ENCODE measurements at places on chromosomes 7 and 10.

- no peak for DNase-seq
Measured at GRCh38 chr7:29841926-29842701, 35.8 kb downstream of the WIPF3 start.

- DNase-seq: no peak
Measured at GRCh38 chr7:143271240-143271639, 8.0 kb downstream of the GSTK1 start.

DNA sequence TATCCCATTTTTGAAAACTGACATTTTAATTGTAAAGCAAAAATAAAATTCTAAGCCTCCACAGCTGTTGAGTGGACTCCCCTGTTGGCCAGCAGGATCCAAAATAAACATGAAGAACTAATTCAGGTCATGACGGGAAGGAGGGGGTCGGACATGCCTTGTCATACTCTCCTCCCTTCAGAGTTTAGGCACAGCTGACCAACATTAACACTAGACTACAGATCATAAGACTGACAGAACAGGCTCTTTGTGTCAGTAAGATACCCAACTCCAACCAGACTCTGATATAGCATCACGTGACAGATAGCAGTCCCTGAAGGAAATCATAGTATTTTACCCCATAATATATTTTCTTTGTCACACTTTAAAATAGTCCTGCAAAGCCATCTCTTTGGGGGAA lies 20.9 kb upstream of the ZNF12 start:
- no peak for DNase-seq

GRCh38 chr10:106991091-106991490 lies 173.4 kb downstream of the SORCS1 start:
- no peak for DNase-seq

DNA sequence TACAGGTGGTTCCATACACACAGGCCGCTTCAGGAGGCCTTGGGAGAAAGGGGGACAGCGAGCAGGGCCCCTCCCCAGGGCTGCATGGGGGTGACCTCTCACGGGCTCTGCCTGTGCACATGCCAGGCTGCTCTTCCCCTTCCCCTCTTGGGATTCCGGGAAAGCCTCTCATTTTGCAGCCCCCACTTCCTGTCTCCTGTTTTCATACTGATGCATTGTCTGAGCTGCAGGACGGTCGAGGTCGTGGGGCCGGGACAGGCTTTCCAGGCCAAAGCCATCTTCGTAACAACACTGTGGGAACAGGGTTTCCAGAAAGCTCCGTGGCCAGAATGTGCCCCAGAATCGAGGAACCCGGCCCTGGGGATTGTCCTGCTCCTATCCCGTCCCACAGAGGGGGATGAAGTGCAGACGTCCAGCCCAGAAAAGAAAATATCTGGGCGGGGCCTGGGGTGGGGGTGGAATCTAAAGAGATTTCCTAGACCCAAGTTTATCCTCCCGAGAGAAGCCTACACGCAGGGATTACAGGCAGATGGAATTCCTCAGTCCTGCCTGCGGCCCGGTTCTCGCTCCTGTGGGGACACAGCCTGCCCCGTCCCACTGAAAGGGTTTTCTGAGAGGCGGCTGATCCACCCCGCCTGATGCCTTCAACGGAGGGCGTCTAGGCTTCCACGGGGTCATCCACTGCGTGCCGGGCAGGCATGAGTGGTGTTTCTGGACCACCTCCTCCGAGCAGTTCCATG lies 29.5 kb upstream of the DNAAF5 start:
- no peak for DNase-seq

DNA sequence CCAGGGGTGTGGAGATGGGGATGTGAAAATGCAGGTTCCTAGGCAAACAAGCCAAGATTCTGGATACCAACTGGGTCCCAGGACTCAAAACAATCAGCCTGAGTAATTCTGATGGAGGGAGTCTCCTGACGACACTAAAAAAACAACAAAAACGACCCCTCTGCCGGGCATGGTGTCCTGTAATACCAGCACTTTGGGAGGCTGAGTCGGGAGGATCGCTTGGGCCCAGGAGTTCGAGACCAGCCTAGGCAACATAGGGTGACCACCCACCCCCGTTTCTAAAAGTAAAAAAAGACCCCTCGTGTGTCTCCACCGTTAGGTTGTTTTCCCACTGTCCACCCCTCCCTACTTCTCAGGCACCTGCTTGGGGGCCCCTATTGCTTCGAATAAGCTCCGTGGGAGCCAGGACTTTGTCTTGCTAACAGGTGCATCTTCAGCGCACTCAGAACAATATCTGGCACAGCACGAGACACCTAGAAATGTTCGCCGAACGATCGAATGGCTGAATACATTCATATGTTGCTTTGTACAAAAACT lies 743 bp upstream of the NRF1 start:
- DNase-seq: no peak

GRCh38 chr7:127409629-127410028 lies 17.1 kb upstream of the ZNF800 start:
- no peak for DNase-seq

DNA sequence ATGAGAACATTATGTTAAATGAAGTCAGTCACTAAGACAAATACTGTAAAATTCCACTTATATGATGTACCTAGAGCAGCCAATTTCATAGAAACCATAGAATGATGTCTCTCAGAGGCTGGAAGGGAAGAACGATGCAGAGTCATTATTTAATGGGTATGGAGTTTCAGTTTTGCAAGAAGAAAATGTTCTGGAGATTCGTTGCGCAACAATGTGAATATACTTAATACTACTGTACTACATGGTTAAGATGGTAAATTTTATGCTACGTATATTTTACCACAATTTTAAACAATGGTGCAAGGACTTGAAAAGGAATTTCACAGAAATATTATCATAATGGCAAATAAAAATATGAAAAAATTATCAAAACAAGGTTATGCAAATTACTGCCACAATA lies 972.6 kb downstream of the KCNMA1 start:
- DNase-seq: no peak

DNA sequence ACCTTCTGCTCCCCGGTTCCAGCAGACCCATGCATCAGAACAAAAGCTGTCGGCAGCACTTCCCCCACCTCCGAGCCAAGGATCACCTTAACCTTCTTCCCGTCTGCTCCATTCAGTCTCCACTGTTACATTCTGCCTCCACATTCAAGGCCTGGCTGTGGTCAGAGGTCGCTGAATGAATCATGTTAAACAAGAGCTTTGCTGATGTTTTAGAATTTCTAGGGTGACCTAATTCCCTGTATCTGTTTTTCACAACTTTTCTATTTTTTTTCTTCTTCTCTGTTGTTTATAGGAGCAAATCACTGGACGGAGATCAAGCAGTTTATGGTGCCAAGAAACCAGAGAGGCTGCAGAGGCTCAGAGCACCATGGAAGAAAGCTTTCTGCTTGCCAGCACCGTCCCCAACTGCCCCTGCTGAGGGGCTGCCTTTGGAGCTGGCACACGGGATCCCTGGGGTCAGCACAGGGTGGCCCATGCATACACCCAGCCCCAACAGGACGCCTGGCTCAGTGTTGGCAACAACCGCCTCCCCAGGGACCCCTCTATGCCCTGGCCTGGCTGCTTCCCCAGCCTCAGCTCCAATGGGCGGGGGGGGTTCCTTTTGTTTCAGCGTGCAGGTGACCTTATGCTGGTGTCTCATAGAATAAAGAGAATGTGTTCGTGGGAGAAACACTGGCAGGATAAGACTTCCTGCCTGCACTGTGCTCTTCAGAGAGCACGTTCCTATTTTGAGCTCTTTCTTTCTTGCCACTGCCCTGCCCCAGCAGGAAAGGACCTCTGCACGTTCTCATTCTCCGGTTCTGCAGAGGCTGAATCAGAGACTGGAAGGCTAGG lies 182.7 kb upstream of the LYZL2 start:
- no peak for DNase-seq

DNA sequence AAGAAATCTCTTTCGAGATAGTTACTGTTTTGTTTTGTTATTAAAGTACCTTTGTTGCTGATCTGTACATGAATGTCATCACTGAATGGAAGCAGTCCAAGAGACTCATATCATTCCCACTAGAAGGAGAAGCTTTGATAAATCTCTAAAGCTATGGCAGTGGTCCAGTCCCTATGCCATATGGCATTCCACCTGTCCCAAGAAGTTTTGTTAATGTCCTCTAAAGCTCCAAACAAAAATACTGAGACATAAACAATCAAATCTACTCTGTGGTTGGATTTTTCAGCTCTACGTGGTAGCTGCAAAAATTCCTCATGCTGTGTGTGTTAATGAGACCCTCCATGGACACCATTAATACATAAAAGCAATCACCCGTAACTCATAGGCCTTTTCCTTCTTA lies 94.1 kb downstream of the LRRN3 start:
- no peak for DNase-seq

DNA sequence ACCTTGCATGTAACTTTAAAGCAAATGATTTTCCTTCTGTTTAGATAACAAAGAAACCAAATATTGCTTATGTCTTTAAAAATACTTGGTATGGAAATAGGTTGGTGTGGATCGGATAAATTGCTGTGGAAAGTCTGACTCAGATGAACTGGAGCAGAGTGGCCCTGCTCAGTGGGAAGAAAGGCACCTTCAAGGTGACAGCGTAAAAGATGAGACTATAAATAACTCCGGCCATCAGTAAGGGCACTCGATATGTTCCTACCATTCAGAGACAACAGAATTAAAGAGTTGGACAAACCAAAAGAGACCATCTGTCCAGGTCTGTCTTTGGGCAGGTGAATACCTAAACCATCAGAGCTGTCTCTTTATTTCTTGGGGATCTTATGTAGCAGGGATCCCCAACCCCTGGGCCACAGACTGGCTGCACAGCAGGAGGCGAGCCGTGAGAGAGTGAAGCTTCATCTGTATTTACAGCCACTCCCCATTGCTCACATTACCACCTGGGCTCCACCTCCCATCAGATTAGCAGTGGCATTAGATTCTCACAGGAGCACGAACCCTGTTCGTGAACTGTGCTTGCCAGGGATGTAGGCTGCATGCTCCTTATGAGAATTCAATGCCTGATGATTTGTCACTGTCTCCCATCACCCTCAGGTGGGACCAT lies 357.1 kb downstream of the PRPF18 start:
- no peak for DNase-seq

GRCh38 chr7:253581-254336 lies 36.2 kb upstream of the FOXL3 start:
- DNase-seq: no peak

DNA sequence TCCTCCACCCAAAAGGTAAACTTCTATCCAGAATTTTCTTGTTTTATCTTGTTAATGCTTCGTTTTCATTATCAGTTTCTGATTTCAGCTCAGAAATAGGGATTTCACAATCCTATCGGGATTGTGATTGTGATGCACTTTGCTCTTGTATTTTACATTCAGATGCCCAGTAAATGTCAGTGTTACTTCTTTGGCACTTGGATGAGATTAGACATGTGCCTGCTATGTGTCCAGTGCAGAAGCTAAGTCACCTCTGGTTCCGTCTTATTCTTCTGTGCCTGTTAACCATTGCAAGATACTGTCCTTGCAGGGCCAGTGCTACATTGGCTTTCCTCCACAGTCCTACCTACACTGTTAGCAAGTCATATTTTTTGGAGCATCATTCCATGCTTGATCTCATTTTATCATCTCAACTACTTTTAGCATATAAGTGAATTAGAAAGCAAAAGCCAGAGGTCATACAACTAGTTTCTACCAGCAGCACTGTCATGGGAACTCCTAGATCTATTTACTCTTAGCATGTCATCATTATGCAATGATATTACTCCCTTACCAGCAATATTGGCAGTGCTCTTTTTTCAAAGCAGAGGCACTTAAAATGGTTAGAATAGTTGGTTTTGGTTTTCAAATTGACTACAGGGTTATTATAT lies 26.7 kb downstream of the ZNF277 start:
- DNase-seq: no peak

- DNase-seq: no peak
Measured at GRCh38 chr10:1379601-1380000, 323.4 kb downstream of the WDR37 start.

GRCh38 chr10:107834706-107835105 lies 670.2 kb upstream of the SORCS1 start:
- DNase-seq: no peak

GRCh38 chr10:480928-481552 lies 208.4 kb downstream of the DIP2C start:
- no peak for DNase-seq

GRCh38 chr7:139930286-139930965 lies 101.4 kb downstream of the TBXAS1 start:
- no peak for DNase-seq

GRCh38 chr7:115634633-115635032 lies 395.9 kb downstream of the TFEC start:
- no peak for DNase-seq

GRCh38 chr10:97858001-97858439 lies 8.4 kb downstream of the GOLGA7B start:
- DNase-seq: no peak

DNA sequence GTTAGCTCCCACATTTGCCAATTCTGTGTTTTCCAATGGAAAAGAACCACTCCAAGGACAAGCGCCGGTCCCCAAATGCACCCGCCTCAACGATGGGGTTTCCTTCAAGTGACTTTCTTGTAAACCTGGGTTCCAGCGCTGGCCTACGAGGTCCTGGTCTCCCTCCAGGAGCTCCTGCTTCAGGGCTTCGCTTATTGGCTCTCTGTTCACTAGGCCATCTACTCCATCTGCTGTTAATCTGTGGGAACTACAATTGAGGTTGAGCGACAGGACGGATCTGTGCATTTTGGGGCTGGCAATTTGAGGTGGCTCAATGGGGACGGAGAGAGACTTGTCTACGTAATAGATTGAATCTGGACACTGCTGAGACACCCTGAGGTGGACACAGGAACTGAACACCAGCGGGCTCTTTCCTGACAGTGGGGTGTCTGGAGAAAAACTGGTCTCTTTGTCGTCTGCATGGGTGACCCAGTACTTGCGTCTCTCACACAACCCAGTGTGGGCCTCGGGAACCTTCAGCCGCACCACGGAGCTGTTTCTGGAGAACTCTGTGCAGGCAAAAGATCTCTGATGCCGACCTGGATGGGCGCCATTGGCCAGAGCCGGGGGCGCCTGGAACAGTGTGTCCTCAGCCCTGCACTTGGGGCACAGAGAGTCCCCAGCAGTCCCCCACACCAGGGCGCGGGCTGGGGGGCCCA lies 115.9 kb upstream of the ADAM12 start:
- DNase-seq: no peak

DNA sequence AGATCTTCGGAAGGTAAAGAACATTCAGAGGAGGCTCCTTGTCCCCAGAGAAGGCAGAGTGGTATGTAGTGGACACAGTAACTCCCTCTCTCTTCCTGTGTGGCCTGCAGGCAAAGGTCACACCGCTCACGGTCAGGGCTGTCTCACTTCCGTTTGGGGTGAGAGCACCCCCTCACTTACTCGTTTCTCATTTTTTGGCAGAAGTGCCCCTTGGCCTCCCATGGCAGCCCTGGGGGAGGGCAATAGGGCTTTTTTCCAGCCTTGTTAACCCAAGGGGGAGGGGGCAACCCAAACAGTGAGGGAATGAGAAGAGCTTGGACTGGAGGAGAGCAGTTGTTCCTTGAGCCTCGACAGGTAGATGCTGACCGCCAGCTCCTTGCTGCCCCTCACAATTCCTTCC lies 31.8 kb upstream of the SRGN start:
- DNase-seq: no peak

GRCh38 chr7:118517275-118517674 lies 292.8 kb downstream of the ANKRD7 start:
- no peak for DNase-seq

Data from stimulated activated CD4-positive, alpha-beta T cell treated with anti-CD3 and anti-CD28 coated beads, Interleukin-15, amount 100 ng/mL, for 1 hour (primary cell).